ENCODE measurements at places on chromosomes 2 and 18. TPM values are rescaled to one million over a fixed set of nuclear protein-coding genes. Genes with fewer than 3 reads are reported as not detected.

GRCh38 chr18:70423988-70424387 is 135.1 kb downstream of the SOCS6 start:
- H3K36me3 ChIP-seq, result no peaks in the 10 kb centered on the region
- no peak for DNase-seq
- no peak overlapping the region for H3K4me3 ChIP-seq
- peaks cover 3% of the 10 kb centered on the region for H3K4me1 ChIP-seq
- no peak overlapping the region for H3K27ac ChIP-seq

- H3K36me3 ChIP-seq, result peaks cover 31% of the 10 kb centered on the region
- no peak for DNase-seq
- no peak overlapping the region for H3K27ac ChIP-seq
- H3K4me1 ChIP-seq, result no peaks in the 10 kb centered on the region
Measured at GRCh38 chr2:159715451-159715850, 3.1 kb downstream of the MARCHF7 start.

DNA sequence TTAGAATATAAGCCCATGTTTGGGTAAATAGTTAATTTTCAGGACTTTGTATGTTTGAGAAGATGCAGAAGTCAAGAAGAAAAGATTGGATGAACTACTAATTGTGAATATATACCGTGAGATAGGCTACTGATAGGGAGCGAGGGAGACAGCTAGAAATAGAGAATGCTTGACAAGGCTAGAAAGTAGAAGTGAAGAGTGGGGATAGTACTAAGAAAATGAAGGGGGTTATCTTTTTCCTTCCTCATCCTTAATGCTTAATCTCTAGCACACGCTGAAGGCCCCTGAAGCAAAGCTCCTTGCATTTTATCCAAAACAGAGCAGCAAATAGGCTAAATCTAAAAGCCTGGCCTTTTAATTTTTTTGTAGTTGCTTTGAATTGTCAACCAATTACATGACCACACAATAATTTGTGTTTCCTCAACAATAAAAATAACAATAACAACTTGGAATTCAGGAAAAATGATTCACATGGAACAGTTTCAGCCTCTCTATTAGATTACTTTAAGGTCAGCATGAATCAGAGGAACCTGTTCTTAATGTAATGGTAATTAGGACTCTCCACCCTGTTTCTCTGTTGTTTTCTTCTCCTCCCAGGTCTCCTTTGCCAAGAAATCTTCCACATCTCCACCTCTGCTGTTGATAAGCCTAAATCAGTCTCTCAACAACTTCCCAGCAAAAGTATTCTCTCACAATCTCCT is 1071.3 kb upstream of the ZEB2 start:
- no peak overlapping the region for H3K27ac ChIP-seq
- H3K36me3 ChIP-seq, result no peaks in the 10 kb centered on the region
- H3K27me3 ChIP-seq, result no peaks in the 10 kb centered on the region
- DNase-seq, result no peak

DNA sequence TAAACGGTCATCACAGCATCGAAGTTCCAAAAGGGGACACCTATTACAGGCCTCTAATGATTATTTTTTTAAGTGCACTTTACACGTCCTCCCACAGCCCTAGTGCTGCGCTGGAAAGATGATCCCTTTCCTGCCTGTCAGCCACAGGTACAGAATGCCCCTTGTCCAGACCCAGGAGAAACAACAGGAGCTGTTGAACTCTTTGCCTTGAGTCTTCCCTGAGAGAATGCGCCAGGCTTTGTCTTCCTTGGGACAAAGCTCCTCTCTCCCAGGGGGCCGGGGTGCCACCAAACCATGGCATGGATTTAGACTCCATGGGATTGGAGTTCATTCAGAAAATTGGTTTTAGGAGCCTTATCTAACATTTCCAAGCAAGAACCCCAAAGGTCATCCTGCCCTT is 319.0 kb upstream of the SOX11 start:
- peak; percentile 75 for DNase-seq
- no peaks in the 10 kb centered on the region for H3K36me3 ChIP-seq
- peak overlapping the region; percentile 78 for H3K4me3 ChIP-seq

- no peaks in the 10 kb centered on the region for H3K27me3 ChIP-seq
- H3K36me3 ChIP-seq, result peaks cover 59% of the 10 kb centered on the region
- H3K4me1 ChIP-seq, result no peaks in the 10 kb centered on the region
Measured at GRCh38 chr2:89825034-89825433, 1133.6 kb downstream of the RPIA start.

Gene ECEL1
- total RNA-seq, result 8.2 TPM

Gene EVX2
- total RNA-seq, result not detected

All from H9 (cell line).